T-helper 17 cell (primary cell): ENCODE measurements at places on chromosomes 7 and 10.

DNA sequence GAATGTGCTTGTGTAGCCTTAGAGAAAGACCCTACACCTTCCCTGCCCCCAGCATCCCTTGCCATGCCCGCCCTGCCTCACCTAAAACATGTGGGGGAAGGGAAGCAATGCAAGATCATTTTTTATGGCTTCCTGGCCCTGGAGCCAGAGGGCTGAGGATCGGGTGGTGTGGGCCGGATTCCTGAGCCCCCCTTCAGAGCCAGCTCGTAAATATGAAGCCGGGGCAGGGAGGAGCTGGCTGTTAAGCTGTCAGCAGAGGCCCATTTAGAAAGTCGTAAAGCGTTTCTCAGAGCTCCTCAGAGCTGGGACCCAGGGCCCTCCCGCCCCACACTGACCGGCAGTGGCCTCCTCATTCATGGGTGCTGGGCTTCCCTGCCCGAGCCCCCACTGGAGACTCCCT is 23.9 kb downstream of the UNC5B start:
- no peak for DNase-seq

GRCh38 chr10:5046410-5046809 is 42.8 kb upstream of the AKR1C2 start:
- DNase-seq = no peak

DNA sequence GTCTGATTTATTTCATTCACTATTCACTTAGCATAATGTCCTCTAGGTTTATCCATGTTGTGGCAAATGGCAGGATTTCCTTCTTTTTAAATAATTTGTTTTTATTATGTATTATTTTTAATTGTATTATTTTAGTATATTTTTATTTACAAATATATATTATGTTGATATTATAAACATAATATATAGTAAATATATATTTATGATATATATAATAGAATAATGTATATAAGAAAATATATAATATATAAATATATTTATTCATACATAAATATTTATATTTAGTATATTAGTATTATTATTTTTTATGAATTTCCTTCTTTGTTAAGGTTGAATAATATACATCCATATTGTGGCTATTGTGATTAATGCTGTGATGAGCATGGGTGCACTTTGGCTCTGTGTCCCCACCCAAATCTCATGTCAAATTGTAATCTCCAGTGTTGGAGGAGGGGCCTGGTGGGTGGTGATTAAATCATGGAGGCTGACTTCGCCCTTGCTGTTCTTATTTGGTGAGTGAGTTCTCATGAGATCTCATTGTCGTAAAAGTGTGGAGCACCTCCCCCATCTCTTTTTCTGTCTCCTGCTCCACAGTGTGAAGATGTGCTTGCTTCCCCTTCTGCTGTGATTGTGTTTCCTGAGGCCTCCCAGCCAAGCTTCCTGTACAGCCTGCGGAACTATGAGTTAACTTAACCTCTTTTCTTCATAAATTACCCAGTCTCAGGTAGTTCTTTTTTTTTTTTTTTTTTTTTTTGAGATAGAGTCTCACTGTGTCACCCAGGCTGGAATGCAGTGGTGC is 52.3 kb upstream of the CYP2C18 start:
- DNase-seq = no peak

DNA sequence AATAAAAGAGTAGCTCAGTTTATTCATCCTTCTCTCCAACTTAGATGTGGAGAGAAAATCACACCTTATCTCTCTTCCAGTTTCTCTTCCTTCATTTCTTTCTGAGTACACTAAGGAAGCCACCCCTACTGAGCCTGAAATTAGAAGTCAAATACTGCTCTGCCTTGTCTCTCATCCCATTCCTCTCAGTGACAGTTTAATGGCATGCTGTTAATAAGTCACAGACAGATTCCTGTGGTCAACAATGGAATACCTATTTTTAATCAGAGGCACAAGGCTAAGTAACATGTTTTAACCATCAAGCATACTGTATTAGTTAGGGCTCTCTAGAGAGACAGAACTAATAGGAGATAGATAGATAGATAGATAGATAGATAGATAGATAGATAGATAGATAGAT is 253.2 kb downstream of the HTR7 start:
- no peak for DNase-seq

- no peak for DNase-seq
Measured at GRCh38 chr7:110889335-110889734, 201.6 kb upstream of the LRRN3 start.

GRCh38 chr10:79103585-79103984 is 34.8 kb downstream of the ZMIZ1 start:
- no peak for DNase-seq

DNA sequence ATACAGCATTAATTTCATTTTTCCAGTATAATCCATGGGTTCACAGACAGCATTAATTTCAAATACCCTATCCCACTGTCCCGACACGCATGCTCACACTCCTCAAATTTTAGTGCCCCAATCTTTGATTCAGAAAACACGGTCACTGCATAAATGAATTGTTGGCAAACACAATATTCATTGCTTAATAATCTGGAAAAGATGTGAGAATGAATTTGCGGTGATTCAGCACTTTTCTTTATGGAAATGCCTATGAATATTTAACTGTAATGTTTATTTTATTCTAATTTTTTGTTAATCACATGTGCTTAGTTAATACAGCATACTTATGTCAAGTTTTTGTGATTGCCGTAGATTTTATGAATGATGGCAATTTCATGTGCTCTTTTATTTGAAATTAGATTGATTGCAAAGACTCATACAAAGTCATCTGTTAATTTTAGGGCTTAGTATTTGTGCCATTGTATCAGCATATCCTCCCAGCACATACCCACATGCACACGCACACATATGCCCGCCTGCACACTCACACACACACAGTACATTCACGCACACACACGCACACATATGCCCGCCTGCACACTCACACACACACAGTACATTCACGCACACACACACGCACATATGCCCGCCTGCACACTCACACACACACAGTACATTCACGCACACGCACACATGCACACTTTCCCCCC is 35.1 kb downstream of the MACROH2A2 start:
- no peak for DNase-seq

DNA sequence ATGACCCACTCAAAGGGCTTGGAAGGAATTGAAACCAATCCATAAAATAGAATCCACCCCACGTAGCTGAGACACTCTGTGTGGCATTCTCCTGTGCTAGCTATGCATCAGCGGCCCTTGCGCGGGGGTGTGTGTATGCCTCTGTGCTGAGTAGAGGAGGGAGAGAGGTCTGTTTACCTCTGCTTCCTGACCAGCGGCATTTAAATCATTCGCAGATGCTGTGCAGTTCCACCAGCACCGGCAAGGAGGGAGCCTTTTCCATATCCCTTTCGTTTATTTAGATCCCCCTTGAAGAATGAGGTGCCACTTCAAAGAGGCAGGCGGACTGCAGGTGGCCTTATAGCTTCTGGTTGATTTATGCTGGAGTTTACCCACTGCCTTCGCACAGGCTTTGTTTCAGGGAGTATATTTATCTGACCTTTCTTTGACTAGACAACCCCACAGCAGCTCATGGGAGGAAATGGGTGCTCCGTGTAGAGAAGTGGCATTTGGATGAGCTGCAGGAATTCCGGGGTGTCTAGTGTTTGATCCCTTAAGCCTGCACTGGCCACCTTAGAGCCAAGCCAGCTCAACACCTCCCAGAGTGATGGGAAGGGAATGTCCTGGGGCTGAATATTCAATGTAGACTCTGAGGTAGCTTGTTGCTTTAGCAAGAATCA is 11.4 kb downstream of the C10orf53 start:
- DNase-seq = no peak

DNA sequence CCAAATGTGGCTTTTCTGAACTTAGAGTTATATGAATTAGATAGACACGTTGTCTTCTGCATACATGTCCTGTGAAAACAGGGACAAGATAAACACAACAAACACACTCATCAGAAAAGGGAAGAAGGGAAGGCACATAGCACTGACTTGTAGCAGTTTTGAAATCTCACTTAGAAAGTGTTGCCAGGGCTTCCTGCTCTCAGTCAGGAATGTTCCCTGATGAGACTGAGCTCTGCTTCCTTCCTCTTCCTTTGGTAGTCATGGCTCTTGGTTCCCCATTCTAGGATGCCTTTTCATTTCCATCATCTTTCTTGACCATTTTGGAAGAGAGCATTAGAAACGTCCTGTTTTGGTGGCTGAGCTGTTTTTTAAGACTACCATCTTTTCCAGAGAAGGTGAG is 233.8 kb upstream of the LYZL1 start:
- no peak for DNase-seq
